Subcutaneous adipose tissue (tissue), 4 donors: ENCODE measurements at places on chromosomes 11 and 22. TPM values are rescaled to one million over a fixed set of nuclear protein-coding genes. Genes with fewer than 3 reads are reported as not detected.

The OR2AG1 gene
- total RNA-seq, result not detected

The ADAMTS15 gene
- 44.7 TPM for total RNA-seq

The TTC12 gene
- total RNA-seq, result 11.0 TPM

The SPI1 gene
- 36.8 TPM for total RNA-seq

The EMID1 gene
- total RNA-seq, result 0.17 TPM

The MRGPRX4 gene
- not detected for total RNA-seq

The GDPD4 gene
- total RNA-seq, result not detected

The BTBD18 gene
- total RNA-seq, result not detected

The PDGFB gene
- 6.5 TPM for total RNA-seq

The HSPB2 gene
- total RNA-seq, result 2.0 TPM

The CRYBA4 gene
- total RNA-seq, result not detected

The MMP12 gene
- total RNA-seq, result not detected

The C1QTNF6 gene
- total RNA-seq, result 3.2 TPM

The NAP1L4 gene
- total RNA-seq, result 108 TPM

The GSTT2 gene
- total RNA-seq, result not detected

The KRTAP5-11 gene
- not detected for total RNA-seq

The KCNQ1OT1 gene
- total RNA-seq, result 6.8 TPM

The RIN1 gene
- 0.98 TPM for total RNA-seq

The TESMIN gene
- 0.44 TPM for total RNA-seq

The OR2AG2 gene
- not detected for total RNA-seq
